Caki2 (cell line): ENCODE measurements at places on chromosomes 6 and 20. TPM values are rescaled to one million over a fixed set of nuclear protein-coding genes. Genes with fewer than 3 reads are reported as not detected.

DNA sequence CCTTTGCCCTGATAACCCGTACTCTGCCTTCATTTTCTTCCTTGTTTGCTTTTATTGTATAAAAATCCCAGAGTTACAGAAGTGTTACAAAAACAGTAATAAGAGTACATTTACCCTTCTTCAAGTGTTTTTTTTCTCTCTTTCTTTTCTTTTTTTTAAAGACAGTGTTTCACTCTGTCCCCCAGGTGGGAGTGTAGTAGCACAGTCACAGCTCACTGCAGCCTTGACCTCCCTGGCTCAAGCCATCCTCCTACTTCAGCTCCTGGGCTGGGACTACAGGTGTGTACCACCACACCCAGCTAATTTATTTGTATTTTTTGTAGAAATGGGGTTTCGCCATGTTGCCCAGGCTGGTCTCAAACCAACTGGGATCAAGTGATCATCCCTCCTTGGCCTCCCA lies 402.7 kb downstream of the CDKAL1 start:
- DNase-seq = no peak

DNA sequence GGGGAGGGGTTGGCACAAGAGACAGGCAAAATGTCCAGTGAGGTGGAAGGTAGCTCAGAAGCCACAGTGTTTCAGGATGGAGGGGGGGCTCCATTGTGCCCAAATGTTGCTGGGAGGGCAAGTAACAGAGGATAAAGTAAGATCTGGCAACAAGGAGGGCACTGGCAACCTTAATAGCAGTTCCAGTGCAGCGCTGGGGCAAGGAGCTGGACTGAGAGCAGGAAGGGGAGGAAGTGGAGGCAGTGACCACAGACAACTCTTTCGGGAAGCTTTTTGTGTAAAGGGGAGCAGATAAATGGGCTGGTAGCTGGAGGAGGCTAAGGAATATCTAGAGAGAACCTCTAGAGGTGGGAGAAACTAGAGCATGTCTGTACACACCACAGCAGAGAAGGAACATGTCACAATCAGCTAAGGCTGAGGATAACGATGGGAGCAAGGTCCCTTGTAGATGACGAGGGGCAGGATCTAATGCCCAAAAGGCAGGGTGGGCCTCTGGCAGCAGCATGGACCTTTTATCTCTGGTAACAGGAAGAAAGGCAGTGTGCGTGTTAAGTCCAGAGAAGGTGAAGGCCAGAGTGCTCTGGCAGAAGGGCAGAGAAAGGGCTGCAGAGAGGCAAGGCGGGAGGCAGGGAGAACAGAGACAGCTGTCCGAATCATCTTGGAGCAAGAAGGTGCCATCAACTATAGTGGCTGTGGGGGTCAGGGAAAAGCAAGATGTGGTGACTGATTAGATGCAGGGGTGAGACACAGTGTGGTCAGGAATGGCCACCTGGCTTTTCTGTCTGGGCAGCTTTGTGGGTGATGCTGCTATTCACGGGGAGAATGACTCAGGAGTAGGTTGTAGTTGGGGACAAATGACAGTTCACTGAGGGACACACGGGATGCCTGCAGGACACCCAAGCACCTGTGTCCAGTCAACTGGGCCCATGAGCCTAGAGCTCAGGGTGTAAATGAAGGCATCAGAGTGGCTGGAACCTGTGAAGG lies 17.4 kb downstream of the TMEM242 start:
- DNase-seq = no peak

DNA sequence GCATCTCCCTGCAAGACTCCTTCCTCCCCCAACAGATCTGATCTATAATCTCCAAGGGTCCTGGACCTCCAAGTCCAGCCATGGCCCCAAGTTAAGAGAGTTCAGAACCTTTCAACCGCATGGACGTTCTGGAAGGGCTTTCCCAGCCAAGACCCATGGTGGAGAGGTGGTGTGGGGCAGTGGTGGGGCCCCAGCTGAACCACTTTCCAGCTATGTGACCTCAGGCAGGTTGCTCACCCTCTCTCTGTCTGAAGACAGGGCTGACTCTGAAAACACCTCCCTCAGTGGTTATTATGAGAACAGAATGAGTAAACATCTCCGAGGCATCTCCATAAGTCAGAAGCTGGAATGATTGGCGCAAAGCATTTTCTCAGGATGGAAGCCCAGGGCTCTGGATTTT lies 887 bp downstream of the CLPS start:
- DNase-seq = no peak

DNA sequence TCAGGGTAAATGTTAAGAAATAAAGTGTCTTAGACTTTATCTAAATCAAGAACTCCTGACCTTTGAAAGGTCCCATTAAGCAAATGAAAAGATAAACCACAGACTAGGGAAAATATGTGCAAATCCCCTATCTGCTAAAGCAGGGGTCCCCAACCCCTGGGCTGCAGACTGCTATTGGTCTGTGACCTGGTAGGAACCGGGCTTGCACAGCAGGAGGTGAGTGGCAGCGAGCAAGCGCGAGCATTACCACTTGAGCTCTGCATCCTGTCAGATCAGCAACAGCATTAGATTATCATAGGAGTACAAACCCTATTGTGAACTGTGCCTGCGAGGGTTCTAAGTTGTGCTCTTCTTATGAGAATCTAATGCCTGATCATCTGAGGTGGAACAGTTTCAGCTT lies 42.4 kb downstream of the LCA5 start:
- no peak for DNase-seq

DNA sequence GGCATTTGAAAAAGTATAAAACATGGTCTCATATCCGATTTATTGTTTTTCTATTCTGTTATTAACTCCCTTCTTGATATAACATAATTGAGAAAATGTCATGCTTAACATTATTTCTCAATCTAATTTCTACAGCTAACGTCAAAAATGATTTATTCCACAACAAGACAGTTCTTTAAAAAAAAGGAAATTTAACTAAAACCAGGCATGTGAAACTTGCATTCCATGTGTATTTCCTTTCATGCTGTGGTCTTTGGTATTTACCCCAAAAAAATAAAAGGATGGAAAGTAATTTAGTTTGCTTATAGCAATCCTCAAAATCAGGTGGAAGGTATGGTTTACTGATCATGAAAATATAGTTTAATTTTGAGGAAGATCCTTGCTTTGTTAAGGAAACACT lies 142.8 kb downstream of the COL21A1 start:
- no peak for DNase-seq

DNA sequence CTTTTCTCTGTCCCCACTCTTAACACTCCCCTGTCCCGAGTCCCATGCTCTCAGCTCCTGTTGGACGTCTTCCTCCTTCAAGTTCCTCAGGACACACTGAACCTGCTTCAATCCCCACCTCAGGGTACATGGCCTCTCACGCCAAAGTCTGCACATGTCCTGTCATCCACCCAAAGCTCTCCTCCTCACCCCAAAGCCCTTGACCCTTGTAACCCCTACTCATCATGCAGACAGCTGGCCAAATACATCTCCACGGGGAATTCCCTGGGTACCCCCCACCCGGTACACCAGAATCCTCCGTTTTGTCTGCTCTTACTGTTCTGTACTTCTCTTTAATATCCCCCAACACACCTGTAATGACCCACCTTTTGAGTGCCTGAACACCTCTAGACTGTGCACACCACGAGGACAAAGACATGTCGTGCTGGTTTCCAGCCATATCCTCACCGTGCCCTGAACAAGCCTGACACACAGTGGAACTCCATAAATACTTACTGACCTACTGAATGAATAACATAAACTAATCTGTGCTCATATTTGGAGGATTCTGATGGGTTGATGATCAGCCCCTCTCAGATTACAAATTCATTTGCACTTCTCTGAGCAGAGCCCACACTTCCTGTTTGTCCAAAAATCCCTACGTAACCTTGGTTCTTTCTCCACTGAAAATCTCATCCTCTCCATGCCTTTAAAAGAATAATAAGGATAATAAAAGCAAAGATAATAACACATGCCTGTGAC lies 66.8 kb upstream of the EYA2 start:
- DNase-seq = no peak

DNA sequence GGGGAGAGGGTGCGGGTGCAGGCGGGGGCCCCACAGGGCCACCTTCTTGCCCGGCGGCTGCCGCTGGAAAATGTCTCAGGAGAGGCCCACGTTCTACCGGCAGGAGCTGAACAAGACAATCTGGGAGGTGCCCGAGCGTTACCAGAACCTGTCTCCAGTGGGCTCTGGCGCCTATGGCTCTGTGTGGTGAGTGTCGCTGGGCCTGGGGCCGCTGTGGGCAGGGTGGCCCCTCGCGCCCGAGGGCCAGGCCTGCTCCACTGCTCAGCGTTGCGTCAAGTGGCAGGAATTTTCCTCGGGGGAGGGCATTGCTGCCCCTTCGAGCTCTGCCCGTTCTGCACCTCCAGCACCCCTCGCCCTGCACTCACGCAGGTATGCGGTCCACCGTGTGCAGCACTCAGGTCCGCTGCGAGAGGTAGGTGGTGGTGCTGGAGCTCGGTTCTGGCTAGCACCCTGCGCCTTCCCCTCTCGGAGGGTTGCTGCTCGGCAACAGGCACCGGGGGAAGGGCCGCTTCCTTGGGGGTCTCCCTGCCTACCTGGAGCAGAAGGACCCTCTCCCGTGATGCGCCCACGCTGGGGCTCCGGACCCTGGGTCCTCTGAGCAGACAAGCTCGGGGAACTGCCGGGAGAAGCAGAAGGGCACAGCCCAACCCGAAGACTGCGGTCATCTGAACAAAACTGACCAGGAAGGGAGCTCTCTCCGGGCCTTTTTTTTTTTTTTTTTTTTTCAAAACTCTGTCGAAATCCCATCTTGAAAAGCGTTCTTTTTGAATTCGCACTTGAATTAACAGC lies 674 bp downstream of the MAPK14 start:
- peak; percentile 64 for DNase-seq

Gene MAP3K4
- 16.4 and 18.0 TPM in 2 replicates for total RNA-seq

Gene B3GALT4
- not detected in 2 replicates for total RNA-seq

Gene DLK2
- 0.07 TPM in 1 of 2 replicates, not detected in the other for total RNA-seq
